Stimulated activated CD4-positive, alpha-beta T cell treated with anti-CD3 and anti-CD28 coated beads, Interleukin-1b, Interleukin-23, amount 100 ng/mL, for 24 hours (primary cell): ENCODE measurements at places on chromosomes 5 and 9.

- no peak for DNase-seq
Measured at GRCh38 chr5:2178528-2178927, 295.8 kb upstream of the IRX4 start.

DNA sequence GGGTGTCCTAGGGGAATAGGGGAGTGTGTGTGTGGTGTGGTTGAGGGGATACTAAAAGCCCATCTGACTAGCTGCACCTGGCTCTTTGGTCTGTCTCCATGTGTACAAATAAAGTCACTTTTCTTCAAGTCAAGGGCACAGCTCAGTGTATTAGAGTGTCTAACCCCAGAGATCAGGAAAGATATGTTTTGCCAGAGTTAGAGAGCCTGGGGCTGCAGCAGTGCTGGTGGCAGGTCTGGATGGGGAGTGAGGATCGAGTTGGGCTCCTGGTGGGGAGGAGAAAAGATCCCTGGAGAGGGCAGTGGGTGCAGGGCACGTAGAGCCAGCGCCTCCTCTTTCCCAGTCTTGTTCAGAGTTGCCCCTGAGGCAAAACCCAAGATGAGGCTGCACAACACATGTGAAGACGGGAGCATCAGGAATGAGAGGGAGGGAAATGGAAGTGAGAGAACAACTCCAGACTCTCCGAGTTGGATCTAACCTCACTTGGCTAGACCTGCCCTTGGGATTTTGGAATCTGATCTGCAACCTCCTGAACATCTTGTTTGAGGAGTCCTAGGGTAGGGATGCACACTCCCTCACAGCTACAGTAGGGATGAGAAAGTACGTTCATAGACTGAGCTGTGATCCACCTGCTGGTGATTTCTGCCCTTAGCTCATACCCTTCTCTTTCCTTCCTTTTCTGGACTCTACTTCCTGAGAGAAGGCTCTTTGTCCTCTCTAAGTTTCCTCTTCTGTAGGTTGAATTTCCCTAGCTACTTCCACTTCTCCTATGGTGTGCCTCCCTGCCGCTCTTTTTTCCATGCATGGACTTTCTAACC is 309.9 kb downstream of the ZSWIM6 start:
- no peak for DNase-seq

DNA sequence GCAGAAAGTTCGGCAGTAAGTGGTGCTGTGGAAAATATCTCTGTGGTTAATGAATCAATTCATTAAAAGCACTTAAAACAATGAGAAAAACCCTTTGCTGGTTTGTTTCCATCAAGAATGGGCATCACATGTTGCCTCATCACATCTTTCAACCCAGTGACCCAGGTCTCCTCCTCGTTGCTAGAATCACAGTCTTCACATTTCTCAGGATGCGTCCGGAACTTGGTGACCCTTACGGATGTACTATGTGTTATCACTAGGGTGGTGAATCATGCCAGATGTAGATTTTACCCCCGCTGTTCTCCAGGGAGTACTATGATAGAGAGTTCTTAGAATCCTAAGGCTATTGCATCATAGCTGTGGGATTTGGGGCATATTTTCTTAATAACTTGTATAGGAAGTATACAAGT is 217.9 kb upstream of the KLF4 start:
- DNase-seq: no peak

- DNase-seq: no peak
Measured at GRCh38 chr5:69281114-69281513, 46.4 kb downstream of the CDK7 start.
